ENCODE measurements at places on chromosomes 5 and 9.
A peak's percentile ranks its signal among the peaks of the same experiment; 100 is the strongest.

DNA sequence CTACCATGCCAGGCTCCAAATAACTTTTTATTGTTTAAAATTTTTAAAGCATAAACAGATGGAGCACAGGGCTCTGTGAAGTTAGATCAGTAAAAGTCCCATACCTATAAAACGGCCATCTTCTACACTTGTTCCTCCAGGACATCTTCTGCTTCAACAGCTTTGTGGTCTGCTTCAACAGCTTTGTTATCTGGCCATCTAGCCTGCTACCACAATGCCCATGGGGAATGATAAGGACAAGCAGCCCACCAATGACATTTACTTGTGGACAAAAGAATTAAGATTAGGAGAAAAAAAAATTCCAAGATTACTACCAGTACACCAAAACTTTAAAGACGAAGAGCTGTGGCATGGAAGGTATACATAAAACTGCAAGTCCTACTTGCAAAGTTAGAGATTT, 2.2 kb upstream of the VPS13A start:
- no peak for DNase-seq

- DNase-seq: no peak
Observed at GRCh38 chr5:119631660-119632059, 2.3 kb downstream of the FAM170A start.

DNA sequence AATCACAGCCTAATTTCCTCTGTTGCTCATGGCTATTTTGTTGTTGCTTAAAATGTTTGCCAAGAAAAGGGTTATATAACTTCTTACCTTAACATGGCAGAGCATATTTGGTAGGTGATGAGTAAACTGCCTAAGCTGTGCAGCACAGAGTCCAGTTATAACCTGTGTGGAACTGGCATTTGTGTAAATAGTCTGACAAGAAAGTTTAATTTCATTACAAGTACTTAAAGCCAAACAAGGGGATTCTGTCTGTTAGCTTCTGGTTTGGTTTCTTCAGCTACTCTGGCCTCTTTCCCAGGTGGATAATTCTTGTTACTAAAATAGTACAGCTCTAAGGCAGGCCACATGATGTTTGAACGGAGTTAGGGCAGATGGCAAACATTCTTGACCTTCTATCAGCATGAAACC, 72.2 kb downstream of the PTCD2 start:
- no peak for DNase-seq

GRCh38 chr5:55222985-55223811, 3.9 kb downstream of the MCIDAS start:
- DNase-seq: no peak

DNA sequence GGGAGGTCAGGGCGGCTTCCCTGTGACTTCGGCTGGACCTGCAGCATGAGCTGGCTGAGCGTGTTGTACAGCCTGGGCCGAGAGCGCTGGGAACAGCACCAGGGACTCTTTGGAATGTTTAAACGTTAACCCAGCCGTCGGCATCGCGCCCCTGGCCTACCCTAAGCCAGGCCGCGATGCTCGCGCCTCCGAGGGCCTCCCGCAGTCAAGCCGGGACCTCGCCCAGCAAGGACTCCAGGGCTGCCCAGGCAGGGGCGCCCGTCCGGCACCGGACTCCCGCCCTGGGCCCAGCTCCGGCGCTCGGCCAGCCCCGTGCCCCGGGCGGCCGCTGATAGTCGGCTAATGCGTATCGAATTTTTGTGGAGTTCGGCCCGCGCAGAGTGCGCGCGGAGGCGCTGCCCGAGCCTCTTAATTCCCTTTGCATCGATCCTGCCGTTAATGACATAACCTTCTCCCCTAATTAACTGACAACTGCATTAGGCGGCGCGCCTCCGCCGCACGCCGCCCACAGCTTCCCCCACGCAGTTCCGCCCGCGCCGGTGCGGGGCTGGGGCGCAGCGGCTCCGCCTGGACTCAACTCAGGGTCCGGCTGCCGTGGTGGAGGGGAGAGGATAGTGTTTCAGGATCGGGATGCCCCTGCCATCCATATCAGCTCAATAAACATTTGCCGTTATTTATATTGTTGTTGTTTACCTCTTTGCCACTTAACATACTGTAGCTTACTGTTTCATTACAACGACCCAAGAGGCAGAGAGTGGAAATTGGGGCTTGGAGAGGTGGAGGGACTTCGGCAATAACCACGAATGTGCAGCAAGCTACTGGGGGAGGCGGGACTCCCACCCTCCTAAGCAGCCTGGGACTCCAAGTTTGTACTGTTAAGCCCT, 28.8 kb upstream of the CDC23 start:
- peak; percentile 31 for DNase-seq

- DNase-seq: no peak
Observed at GRCh38 chr5:179208706-179209358, 136.4 kb downstream of the ADAMTS2 start.
